Stimulated activated CD8-positive, alpha-beta memory T cell treated with anti-CD3 and anti-CD28 coated beads, Interleukin-4, amount 100 ng/mL, for 1 hour (primary cell): ENCODE measurements at places on chromosomes 7 and 10.

DNA sequence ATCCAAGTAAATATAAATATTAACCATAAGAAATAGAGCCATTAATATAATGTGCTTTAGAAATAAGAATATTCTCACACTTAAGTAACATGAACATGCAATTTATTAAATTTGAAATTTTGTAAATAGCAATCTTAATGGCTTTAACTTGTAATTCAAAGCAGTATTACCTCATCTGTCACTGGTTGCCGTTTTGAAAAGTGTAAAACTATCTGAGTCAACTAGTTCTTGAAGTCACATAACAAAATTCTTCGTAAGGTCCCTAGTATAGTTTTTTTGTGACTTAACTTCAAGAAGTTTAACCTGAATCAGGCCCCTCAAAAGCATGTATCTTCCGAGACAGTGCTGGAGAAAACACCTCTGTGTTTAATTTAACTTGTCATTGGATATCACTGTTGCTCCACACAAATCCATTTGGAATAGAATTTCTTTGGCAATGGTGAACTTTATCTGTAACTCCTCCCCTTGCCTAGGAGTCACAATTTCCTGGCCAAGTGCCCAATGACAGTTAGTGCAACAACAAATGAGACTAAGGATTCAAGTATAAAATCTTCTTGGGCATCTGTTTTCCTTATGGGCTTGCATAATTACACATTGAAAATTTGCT is 47.1 kb downstream of the NT5C2 start:
- no peak for DNase-seq

GRCh38 chr7:64131696-64132095 is 75.3 kb upstream of the ZNF735 start:
- DNase-seq = no peak

- DNase-seq = no peak
Observed at GRCh38 chr10:60957667-60958221, 13.8 kb upstream of the RHOBTB1 start.

DNA sequence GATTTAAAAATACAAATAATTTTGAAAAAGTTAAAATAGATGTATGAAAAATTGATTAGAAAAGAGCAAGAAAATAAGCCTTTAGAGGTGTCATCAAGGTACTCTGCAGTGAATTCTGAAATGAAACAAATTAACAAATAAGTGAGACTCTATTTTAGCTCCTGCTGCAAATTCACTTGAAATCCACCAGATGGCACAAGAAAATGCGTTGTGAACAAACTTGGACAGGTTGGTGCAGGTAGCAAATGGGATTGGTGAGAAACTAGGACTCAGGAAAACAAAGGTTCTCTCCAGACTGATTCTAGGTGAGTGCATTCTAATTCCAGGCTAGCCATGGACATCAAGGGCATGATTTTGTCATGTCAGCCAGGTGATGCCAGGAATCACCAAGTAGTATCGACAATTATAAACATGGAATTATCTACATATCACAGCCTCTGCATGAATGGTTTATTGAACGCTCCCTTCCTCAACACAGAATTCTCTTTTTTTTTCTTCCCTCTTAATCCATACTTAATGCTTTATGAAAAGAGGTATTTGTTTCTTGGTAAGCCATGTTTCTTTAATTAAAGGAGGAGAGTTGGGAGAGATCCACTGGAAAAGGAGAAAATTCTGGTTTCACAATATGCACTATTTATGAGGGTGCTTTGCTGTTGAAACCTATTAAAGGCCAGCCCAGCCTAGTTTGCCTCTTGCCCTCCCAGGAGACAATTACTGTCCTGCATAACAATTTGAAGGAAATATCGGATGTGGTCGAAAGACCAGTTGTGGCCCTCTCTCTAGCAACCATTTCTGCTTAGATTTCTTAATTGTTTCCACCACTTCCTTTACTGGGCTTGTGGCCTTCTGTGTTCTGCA is 118.1 kb downstream of the ZNF365 start:
- no peak for DNase-seq

DNA sequence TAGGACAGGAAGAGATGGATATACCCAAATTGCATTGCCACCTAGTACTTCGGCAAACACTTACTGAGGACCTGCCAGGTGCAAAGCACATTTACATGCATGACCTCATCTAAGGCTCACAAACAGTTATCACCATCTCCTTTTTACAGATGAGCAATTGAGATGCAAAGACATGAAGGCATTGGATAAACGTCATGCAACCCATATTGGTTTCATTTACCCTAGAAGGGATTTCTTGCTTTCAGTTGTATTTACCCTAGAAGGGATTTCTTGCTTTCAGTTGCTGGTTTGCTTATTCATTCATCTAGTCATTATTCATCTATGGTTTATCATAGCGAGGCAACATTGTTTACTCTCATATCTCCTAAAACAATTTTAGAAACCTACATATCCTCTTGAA is 52.2 kb downstream of the STEAP1B start:
- no peak for DNase-seq

DNA sequence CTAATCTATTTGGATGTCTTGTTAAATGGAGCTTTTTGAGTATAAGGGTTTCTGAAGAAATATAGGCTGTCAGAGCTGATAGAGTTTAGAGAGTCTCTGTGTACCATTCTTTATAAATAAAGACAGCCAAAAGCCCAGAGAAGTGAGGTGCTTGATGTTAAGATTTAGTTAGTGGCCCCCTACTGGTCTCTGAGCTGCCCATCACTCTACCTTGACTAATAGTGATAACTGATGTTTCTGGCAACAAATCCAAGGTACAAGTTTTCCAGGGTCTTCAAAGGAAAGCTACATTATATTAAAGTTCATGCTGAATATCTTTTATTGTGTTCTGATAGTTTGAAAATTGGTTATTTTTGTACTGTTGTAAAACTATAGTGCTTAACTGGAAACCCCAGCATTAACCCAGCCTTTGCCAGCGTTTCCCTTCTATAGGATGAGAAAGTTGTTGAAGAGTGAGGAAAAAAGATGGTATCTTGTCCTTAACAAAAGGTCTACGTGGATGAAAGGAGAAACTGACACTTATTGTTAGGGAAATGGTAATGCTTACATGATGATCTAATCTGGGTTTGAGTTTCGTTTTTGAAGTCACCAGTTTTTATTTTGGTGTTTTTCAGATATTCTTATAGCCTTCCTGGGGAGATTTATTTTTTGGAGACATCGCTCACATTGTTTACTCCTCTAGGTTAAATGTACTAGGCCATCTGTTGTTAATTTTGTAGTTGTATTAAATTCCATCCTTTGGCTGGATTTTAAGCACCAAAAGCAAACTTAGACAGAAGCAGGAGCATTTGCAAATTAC is 79.0 kb downstream of the AUTS2 start:
- no peak for DNase-seq

DNA sequence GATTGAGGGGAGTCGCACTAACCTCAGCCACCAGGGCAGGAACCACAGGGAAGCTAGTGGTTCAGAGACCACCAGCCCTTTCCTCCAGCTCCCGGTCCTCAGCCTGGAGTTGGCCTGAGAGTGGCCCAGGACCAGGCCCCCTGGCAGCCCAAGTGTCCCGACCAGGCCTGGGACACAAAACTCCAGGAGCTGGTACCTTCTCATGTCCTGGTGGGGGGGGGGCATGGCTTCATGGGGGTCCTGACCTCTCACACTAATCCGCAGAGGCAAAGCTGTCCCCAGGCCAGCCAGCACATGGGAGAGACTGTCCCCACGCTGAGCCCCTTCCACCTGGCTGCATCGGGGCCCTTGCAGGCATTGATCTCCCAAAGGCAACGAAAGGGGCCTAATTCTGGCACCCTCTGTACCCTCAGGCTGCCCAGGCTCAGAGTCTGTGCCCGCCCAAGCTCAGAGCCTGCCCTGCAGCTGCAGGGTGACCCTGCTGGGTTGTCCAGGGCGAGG is 28.2 kb downstream of the GPRIN2 start:
- no peak for DNase-seq

DNA sequence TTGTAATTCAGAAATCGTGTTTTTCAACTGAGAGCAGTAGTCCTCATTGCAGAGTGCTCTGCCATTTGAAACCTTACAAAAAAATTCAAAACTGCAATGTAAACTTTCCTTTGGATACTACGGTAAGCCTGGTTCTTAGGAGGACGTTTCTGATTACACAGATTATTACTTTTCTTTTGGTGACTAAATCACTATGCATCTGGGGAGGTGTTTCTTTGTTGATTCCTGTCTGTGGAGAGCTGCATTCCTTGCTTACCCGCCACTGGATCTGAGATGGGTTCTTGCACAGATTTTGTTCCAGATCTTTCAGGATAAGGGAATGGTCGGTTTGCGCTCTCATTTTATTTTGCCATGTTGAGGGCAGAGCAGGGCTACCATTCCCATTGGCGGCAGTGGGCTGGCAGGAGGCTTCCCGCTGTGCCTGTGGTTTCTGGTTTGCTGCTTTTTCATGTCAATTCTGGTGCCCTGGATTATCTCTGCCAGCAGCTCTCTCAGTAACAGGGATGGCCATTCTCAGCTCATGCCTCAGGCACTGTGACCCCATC is 485.1 kb downstream of the GLRX3 start:
- DNase-seq = no peak

GRCh38 chr7:29463504-29464158 is 100.0 kb upstream of the PRR15 start:
- no peak for DNase-seq

- no peak for DNase-seq
Observed at GRCh38 chr10:117163954-117164548, 26.0 kb upstream of the VAX1 start.

- DNase-seq = no peak
Observed at GRCh38 chr10:63651864-63652263, 130.7 kb downstream of the REEP3 start.

GRCh38 chr10:69976795-69977546 is 75.7 kb upstream of the MACROH2A2 start:
- DNase-seq = no peak

DNA sequence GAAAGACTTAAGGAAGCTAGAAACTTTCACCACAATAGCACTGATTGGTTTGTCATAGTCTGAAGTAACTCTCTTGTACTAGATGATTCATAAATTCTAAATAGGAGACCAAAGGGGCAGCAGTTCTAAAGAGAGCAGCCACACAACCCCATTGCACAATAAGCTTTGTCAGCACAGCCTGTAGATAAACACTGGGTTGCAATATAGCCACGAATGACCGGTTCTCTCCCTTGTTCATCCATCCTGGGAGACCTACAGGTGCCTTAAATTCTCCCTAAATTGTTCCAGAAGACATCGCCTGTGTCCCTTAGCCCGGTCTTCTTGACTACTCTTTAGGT is 167.0 kb downstream of the SNX13 start:
- DNase-seq = no peak

DNA sequence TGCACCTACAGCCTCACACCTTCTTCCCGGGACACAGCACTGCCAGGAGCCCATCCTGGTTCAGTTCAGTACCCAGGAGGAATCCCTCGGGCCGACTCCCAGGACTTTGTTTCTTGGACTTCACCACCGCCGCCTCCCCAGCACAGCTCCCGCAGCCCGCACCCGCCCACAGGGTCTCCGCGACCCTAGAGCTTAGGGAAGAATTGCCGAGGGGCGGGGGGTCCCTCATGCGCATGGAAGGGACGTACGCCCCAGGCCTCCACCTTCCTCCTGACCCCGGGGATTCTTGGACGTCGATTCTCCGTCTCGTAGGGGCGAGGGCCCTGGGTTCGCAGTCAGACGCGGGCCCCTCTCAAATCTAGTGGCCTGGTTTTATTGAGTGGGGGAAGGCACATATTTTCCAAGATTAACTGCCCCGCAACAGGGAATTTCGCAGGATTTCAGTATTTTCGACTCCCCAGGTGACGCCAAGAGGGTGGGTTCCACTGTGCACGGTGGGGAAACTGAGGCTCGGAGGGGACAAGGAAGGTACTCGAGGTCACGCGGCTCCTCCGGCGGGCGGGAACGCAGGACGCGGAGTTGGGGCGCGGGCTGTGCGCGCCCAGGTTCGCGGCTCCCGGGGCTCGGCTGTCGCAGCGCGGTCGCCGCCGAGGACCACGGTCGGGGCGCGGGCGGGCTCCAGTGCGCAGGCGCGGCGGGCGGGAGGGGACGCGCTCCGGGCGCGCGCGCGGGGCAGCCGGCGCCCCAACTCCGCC is at the start of gene ADCY1:
Gene ADCY1, plus strand, starts transcription at position 708 of the 755 bp plus-strand sequence. CDS start 176 bp downstream, outside the sequence.
- DNase-seq = no peak

DNA sequence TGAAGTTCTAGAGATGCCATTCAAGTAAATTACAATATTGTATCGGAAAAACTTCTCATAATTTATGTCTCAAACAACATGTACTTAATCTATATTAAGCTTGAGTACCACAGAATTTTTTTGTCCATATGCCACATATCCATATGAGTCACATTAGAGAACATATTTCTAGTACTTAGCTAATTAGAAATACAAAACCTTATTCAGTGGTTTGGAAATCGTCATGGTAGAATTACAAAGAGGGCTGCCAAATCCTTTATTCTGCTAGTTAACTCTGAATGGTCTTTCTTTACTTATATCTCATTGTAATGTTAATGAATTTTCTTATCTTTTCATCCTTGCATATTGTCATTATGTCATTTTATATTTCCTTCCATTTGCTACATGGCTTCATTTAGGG is 9.0 kb upstream of the VIM start:
- DNase-seq = no peak

DNA sequence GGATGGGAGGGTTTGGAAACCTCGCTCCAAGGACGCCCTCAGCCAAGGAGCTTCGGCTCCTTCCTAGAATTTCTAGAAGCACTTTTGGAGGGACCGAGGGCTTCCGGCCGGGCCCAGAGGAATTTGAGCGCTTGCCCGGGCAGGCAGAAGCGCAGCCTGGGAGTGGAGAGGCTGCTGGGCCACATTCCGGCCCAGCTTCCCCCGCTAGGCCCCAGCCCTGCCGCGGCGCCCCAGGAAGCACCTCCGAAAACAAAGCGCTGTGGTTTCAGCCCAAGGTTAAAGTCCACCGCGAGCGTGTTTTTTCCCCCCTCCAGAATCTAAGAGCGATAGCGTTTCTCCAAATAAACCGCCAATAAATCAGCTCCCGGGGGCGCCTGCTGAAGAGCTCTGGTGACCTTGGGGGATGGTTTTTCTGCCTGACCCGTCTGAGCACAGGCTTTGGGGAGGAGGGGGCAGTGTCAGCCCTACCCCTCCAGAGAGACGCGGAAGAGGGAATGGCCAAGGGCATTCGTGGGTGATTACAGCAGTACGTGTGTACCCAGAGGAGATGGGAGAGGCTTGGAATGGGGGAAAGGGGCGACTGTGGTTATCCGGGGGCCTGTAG is 5.7 kb upstream of the TNRC18 start:
- DNase-seq = no peak

DNA sequence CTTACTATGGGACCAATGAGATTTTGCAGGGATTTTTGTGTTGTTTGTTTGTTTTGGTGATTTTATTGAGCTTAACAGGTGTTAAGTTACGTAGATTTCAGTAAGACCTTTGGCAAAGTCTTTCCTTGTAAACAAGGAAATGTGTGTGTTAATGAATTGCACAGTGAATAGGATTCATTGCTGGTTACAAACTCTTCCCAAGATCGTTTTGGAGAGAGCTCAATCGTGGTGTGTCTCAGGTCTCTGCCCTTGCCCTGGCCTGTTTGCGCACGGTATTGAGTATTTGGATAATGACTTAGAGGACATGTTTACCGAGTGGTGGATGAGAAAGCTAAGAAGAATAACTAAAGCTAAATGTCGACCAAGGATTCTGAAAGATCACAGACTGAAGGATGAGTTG is 41.9 kb downstream of the PRPF18 start:
- no peak for DNase-seq

- DNase-seq = no peak
Observed at GRCh38 chr7:7176406-7177043, 5.8 kb upstream of the C1GALT1 start.
